Esophagus squamous epithelium (tissue), 5 donors: ENCODE measurements at places on chromosomes 6 and 20.

GRCh38 chr6:119006974-119007373 lies 71.5 kb downstream of the FAM184A start:
- no peak for DNase-seq

- no peak for DNase-seq
Observed at GRCh38 chr20:1494436-1494835, 3.2 kb upstream of the SIRPB2 start.

- no peak for DNase-seq
Observed at GRCh38 chr20:17959257-17959627, 9.4 kb downstream of the SNX5 start.

DNA sequence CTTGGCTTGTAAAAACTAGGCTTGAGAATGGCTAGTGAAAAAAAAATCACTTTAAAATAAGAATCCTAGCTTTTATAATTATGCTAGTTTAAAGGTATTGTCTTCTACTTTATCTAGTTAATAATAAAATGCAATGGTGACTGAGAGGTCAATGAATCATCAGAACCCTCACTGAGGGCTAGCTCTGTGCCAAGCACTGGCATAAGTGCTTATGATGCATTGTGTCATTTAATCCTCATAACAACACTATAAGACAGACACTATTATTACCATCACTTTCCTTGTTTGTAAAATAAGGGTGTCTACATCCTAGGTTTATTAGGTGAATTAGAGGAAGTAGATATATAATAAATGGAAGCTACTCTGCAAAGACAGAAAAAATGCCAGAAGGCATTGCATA lies 144.3 kb downstream of the F13A1 start:
- DNase-seq = no peak

DNA sequence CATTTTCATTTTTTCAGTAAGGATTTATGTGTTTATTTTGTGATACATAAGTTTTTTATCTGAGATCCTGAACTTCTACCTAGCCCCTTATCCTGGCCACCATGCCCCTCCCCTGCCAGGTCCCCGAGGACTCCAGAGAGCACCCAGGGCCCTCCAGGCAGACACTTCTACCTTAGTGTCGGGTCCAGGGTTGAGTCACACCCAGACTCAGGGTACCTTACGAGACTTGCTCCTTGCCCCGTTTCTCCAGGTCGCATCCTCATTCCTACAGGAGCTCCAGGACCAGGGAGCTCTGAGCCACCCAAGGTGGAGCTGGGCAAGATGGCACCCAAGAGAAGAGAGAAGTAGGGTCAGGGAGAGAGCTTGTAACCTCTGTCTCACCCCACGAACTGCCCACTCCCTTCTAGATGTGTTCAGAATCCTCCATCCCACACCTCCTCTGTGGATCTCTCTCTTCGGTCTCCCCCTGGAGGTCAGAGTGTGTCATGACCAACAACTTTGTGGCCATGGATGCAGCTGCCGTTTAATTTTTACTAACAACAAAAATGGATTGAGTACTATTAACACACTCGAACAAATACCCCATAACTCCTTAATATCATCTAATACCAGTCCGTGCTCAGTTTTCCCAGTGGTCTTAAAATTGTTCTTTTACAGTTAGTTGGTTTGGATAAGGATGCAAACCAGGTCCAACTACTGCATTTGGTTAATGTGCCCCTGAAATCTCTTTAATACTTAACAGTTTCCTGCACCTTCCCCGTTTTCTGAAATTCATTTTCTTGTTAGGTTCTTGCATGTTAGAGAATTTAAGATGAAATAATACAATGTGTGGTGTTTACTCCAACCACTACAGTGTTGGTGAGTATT lies 130.6 kb upstream of the INSM1 start:
- DNase-seq = no peak

- no peak for DNase-seq
Observed at GRCh38 chr6:56246881-56247653, at the start of gene COL21A1. TSS of gene COL21A1 (minus strand) at chr6:56247580. CDS start at chr6:56182618, 64,962 bp downstream.

DNA sequence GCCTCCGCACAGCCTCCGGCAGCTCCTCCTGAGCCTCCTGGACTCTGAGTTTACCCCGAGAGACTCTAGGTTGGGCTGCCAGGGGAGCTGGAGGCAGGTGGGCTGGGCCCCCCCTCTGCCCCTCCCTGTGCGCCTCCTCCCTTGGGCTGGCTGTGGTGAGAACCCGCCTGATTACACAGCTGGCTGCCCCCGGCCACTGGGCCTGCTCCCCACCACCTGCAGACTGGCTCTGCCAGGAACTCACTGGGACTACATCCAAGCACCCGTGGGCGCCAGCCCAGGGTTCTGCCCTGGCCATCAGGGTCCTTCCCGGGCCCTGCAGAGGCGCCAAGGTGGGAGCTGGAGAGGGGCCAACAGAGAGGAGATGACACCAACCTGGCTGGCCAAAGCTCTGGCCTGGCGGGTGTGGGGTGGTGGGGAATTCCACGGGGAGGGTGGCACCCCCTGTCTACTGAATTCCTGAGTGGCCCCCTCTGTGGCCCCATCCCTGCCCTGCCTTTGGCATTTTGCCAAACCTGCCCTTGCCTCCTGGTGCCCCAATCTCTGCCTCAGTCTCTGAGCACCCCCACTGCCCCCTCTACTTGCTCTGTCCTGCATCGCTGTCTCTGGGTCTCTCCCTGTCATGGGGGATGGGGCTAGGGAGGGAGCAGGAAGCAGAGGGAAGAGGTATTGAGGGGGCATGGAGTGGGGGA lies 21.9 kb upstream of the CDH22 start:
- DNase-seq = no peak

DNA sequence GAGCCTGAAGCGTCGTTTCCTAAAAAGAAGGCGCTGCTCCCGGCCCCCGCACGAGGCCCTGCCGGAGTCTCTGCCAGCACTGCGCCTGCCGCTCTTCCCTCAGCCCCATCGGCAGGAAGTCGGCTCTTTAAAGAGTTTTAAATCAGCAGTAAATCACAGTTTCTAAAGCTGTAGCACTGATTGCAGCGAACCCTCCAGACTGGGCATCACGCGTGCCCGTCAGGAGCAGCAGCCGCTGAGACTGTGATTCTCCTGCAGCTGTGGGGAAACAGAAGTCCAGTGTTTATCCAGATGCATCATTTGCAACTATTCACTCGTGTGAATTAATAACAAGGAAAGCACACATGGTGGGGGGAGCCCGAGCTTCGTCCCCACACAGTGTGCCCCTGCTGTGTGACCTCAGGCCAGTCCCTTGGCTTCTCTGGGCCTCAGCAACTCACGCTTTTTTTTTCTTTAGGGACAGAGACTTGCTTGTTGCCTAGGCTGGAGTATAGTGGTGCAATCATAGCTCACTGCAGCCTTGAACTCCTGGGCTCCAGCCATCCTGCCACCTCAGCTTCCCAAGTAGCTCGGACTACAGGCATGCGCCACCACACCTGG lies 28.3 kb downstream of the DLL1 start:
- DNase-seq = no peak

GRCh38 chr20:33164763-33165095 lies 3.2 kb upstream of the BPIFA2 start:
- DNase-seq = no peak

- no peak for DNase-seq
Observed at GRCh38 chr20:36859282-36859555, 16.7 kb upstream of the TLDC2 start.

DNA sequence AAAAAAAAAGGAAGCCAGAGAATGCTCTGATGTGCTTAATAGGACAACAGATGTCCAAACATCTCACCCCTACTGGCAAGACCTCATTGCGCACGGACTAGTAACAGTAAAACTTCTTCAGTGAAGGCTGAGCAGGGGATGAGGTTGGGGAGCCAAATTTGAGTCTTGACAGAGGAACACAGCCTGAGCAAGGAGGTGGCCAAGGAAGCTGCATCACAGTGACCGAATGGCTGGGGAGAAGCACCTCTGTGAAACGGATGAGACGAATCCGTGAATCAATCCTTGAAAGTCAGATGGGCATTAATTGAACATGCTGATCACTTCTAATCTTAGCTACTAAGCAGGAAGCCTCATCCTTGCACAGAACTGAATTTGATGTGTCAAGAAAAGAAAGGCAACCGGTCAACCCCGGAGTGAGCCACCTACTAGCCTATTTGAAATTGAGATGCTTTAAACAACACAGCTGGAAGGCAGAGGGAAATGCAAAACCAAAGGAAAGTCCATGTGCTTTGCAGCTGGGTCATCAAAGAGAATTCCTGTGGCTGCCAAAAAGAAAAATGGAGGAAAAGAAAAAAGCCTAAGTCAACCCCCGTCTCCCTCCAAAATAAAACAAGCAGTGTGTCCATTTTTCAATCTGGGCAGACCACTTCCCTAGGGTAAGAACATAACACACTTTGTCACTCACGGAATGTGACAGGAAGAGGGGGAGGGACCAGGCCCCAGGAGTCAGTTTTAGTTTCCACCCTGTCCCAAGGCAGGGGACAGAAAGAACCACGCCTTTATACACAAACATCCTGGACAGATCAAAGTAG lies 29.5 kb downstream of the PXDC1 start:
- no peak for DNase-seq

- no peak for DNase-seq
Observed at GRCh38 chr6:20564269-20564668, 30.0 kb downstream of the CDKAL1 start.

DNA sequence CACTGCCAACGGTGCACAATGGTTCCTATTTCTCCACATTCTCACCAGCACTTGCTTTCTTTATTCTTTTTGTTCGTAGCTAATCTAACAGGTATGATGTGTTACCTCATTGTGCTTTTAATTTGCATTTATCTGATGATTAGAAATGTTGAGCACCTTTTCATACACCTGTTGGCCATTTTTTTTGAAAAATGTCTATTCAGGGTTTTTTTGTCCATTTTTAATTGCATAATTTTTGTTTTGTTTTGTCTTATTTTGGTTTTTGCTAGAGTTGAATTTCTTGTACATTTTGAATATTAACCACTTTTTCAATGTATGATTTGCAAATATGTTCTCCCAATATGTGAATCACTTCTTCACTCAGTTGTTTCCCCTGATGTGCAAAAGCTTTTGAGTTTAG lies 150.6 kb downstream of the TENT5A start:
- no peak for DNase-seq

GRCh38 chr6:113181164-113181563 lies 676.0 kb upstream of the MARCKS start:
- DNase-seq = no peak

GRCh38 chr6:69820018-69820417 lies 23.2 kb upstream of the LMBRD1 start:
- no peak for DNase-seq

DNA sequence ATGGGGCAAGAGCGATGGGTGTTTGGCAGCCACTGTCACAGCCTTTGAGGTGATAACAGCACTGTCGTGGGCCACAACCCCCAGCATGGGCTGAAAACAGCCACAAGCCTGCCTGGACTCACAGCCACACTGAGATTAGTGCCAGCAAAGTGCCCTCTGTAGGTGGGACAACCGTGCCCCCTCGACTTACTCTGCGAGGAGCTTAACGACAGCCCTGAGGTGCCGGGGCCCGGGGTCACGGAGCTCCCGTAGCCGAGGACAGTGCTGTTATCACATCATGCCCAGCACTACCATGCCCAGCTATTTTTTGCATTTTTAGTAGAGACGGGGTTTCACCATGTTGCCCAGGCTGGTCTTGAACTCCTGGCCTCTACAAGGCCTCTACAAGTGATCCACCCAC lies 36.6 kb downstream of the SUMO4 start:
- no peak for DNase-seq

DNA sequence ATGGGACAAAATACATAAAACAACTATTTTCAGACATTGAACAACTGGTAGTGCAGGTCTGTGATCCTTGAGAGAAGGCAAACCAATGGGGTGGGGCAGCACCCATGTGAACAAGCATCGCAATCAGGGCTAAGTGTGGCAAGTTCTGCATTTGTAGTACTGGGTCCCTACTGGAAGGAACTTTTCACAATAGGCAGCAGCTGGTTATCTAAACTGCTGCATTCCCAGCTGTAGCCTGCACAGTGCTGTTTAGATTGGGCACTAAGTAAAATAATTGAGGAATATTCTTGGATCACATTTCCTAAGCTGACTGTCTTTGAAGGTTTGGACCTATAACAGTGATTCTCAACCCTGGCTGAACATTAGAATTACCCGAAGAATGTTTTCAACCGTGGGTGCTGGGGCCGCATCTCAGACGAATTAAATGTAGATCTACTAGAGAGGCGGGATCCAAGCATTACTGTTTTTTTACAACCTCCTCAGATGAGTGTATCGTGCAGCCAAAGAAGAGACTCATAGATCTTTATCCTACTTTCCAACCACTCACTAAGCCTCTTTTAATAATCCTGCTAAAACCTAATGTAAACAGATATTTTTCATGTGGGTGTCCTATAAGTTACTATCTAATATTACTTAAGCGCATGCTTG lies 12.4 kb upstream of the MAP3K4 start:
- DNase-seq = no peak

DNA sequence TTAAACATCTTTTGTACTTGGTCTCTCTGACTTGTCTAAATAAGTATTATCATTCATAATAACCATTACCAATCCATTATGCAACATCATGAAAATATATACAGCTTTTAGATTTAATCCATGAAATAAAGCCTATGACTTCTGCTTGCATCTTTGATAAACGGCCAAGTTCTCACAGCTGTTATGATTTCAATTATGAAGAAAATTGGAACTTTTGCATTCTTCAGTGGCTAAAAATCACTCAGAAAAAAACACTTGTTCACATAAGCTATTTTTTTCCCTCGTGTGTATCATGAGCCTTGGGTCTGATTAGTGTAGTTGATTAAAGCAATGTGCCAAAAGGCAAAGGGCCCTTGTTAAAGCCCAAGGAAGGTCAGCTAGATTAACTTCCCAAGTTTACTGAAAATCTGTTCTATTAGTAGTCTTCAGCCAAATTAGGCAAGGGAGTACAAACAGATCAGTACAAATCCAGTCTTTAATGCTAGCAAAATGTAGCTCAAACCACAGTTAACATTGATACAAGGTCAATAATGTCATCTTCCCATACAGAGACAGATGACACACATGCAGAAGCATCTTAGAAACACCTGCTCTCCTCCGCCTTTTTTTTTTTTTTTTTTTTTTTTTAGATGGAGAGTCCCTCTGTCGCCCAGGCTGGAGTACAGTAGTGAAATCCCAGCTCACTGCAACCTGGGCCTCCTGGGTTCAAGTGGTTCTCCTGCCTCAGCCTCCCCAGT lies 69.9 kb downstream of the SGK1 start:
- no peak for DNase-seq

DNA sequence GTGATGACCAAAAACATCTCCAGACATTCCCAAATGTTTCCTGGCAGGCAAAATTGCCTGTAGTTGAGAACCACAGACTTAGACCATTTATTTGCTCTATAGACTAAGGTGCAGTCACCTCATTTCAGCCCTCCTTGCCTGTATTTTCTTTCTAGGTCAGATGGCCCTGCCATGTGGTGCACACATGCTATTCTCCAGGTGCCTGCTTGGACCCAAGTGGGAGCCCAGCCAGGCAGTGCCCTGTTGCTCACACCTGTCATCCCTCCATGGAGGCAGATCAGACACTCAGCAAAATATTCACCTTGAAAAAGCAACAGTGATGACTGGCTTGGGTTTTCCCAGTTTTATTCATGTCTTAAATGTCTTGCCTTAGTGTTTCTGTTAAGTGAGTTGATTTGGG lies 311.4 kb downstream of the TFAP2C start:
- DNase-seq = no peak

GRCh38 chr6:130537447-130537846 lies 171.6 kb downstream of the TMEM200A start:
- no peak for DNase-seq

- no peak for DNase-seq
Observed at GRCh38 chr6:18488526-18489270, 101.5 kb downstream of the RNF144B start.

- no peak for DNase-seq
Observed at GRCh38 chr6:56488281-56488680, 154.4 kb downstream of the DST start.
